T-cell (primary cell): ENCODE measurements at places on chromosomes 11 and 22.

- H3K36me3 ChIP-seq = no peaks in the 10 kb centered on the region
- DNase-seq = no peak
- no peaks in the 10 kb centered on the region for H3K4me1 ChIP-seq
- H3K4me3 ChIP-seq = no peak overlapping the region
Measured at GRCh38 chr11:114194702-114195101, 101.5 kb upstream of the NNMT start.

DNA sequence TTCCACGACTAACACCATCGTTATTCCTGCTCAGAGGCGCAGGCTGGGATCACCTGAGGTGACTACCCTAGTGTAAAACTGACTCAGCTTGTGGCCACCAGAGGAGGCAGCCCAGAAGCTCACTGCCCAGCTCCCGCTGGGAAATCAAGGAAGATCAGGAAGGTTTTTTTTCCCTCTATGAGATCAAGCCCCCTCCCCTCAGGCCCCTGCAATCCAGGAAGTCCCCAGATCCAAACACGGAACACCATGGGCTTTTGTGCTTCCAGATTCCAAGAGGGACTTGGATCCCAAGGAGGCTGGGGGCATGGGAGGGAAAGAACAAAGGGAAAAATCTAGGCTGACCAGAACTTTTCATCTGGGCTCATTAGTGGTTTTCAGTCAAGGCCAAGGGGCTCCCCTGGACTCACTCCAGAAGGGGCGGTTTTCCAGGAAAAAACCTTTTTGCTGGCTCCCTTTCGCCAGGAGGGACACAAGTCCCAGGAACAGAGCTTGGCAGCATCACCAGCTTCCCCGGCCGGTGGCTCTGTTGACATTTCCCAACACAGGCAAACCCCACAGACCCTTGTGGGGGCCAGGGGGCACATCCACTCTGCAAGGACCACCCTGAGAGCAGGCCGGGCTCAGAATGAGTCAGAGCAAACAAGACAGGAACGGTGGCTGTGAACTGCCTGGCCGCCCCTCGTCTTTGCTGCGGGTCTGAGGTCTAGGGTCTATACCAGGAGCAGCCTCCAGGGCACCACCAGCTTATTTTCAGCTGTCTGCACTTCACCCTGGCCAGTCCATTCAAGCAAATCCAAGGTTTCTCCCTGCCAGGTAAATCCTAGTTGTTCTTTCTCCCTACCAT, 36.8 kb downstream of the MYH9 start:
- peaks cover 8% of the 10 kb centered on the region for H3K36me3 ChIP-seq
- no peak overlapping the region for H3K4me3 ChIP-seq
- DNase-seq = no peak
- peak overlapping the region; percentile 70 for H3K27ac ChIP-seq
- no peaks in the 10 kb centered on the region for H3K27me3 ChIP-seq

GRCh38 chr22:28111501-28112189, 192.6 kb upstream of the PITPNB start:
- H3K4me3 ChIP-seq = no peak overlapping the region
- no peaks in the 10 kb centered on the region for H3K27me3 ChIP-seq
- no peaks in the 10 kb centered on the region for H3K36me3 ChIP-seq
- DNase-seq = no peak
- H3K4me1 ChIP-seq = no peaks in the 10 kb centered on the region

DNA sequence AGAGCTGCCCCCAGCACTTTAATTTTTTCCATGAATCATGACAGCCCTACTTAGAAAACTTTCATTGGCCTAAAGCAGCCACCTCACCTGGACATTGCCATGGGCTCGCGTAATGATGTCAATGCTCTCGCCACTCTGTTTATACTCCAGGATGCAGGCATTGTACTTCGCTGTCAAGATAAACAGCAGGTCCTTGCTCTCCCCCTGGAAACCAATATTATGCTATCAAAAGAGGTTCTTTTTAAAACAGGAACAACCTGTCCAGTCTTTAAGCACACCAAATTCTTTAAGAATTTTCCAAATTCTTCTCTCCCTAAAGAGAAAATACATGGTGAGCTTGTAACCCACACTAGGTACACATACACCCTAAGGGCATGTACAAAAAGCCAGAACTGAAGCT, 3.0 kb downstream of the DDB1 start:
- no peak overlapping the region for H3K27ac ChIP-seq
- H3K36me3 ChIP-seq = peaks cover 8% of the 10 kb centered on the region
- peaks cover 33% of the 10 kb centered on the region for H3K4me1 ChIP-seq
- DNase-seq = no peak
- H3K4me3 ChIP-seq = no peak overlapping the region
- no peaks in the 10 kb centered on the region for H3K27me3 ChIP-seq

- no peak overlapping the region for H3K4me3 ChIP-seq
- H3K36me3 ChIP-seq = no peaks in the 10 kb centered on the region
- peak overlapping the region; percentile 80 for H3K27ac ChIP-seq
Measured at GRCh38 chr11:128318856-128319474, 268.4 kb downstream of the ETS1 start.

- DNase-seq = no peak
- H3K4me1 ChIP-seq = no peaks in the 10 kb centered on the region
- no peaks in the 10 kb centered on the region for H3K27me3 ChIP-seq
- H3K27ac ChIP-seq = no peak overlapping the region
- H3K36me3 ChIP-seq = no peaks in the 10 kb centered on the region
Measured at GRCh38 chr22:44540756-44541670, 43.0 kb upstream of the RTL6 start.

GRCh38 chr11:66844496-66845142, 1.4 kb downstream of the RCE1 start:
- H3K27me3 ChIP-seq = no peaks in the 10 kb centered on the region
- H3K4me3 ChIP-seq = no peak overlapping the region
- peaks cover 22% of the 10 kb centered on the region for H3K4me1 ChIP-seq
- H3K36me3 ChIP-seq = peaks cover 22% of the 10 kb centered on the region
- H3K27ac ChIP-seq = no peak overlapping the region

GRCh38 chr11:77968337-77968736, 26.1 kb downstream of the INTS4 start:
- H3K27ac ChIP-seq = no peak overlapping the region
- H3K4me3 ChIP-seq = no peak overlapping the region
- no peak for DNase-seq
- H3K4me1 ChIP-seq = no peaks in the 10 kb centered on the region
- H3K36me3 ChIP-seq = peaks cover 7% of the 10 kb centered on the region

GRCh38 chr11:124880290-124880611, 15.0 kb downstream of the ROBO3 start:
- no peaks in the 10 kb centered on the region for H3K4me1 ChIP-seq
- H3K36me3 ChIP-seq = no peaks in the 10 kb centered on the region
- H3K4me3 ChIP-seq = no peak overlapping the region
- H3K27me3 ChIP-seq = no peaks in the 10 kb centered on the region
- no peak for DNase-seq

- H3K4me1 ChIP-seq = no peaks in the 10 kb centered on the region
- H3K27me3 ChIP-seq = no peaks in the 10 kb centered on the region
- DNase-seq = no peak
- H3K4me3 ChIP-seq = no peak overlapping the region
- H3K36me3 ChIP-seq = no peaks in the 10 kb centered on the region
- no peak overlapping the region for H3K27ac ChIP-seq
Measured at GRCh38 chr11:102603091-102603490, 22.0 kb downstream of the MMP20 start.

- no peak for DNase-seq
- no peaks in the 10 kb centered on the region for H3K4me1 ChIP-seq
- H3K27ac ChIP-seq = no peak overlapping the region
- no peak overlapping the region for H3K4me3 ChIP-seq
- H3K27me3 ChIP-seq = no peaks in the 10 kb centered on the region
- H3K36me3 ChIP-seq = peaks cover 5% of the 10 kb centered on the region
Measured at GRCh38 chr22:43053176-43053575, 36.0 kb downstream of the TTLL1 start.

GRCh38 chr11:8689726-8690255, 7.2 kb downstream of the RPL27A start:
- peaks cover 18% of the 10 kb centered on the region for H3K36me3 ChIP-seq
- no peaks in the 10 kb centered on the region for H3K27me3 ChIP-seq
- no peak overlapping the region for H3K4me3 ChIP-seq
- no peak overlapping the region for H3K27ac ChIP-seq
- DNase-seq = no peak

- H3K27ac ChIP-seq = no peak overlapping the region
- no peak overlapping the region for H3K4me3 ChIP-seq
- no peaks in the 10 kb centered on the region for H3K27me3 ChIP-seq
- no peaks in the 10 kb centered on the region for H3K4me1 ChIP-seq
Measured at GRCh38 chr22:46103181-46103580, 47.1 kb upstream of the PPARA start.

DNA sequence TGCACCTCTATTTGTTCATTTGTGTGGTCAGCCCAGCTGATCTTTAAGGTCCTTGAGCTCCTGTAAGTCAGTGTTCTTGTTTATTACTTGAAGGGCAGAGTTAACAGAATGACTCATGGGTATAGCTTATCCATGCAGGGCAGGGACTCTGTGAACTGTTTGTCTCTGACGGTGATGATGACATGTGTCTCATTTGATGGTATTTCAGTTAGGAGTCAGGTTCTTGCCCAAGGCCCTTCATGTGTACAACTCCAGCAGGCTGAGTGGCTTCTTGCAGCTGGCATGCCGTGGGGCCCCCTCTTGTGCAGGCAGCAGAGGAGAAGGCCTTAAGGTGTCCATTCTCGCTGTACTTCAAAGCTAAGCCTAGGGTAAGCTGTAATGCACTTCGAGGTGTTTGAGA, 165.1 kb downstream of the DBX1 start:
- H3K27me3 ChIP-seq = peaks cover 7% of the 10 kb centered on the region
- DNase-seq = no peak
- H3K4me3 ChIP-seq = no peak overlapping the region
- no peak overlapping the region for H3K27ac ChIP-seq
- no peaks in the 10 kb centered on the region for H3K4me1 ChIP-seq
